Activated T-cell treated with anti-CD3 and anti-CD28 coated beads, Interleukin-2, amount 50 U/mL, for 72 hours (primary cell): ENCODE measurements at places on chromosomes 4 and X. TPM values are rescaled to one million over a fixed set of nuclear protein-coding genes. Genes with fewer than 3 reads are reported as not detected.

DNA sequence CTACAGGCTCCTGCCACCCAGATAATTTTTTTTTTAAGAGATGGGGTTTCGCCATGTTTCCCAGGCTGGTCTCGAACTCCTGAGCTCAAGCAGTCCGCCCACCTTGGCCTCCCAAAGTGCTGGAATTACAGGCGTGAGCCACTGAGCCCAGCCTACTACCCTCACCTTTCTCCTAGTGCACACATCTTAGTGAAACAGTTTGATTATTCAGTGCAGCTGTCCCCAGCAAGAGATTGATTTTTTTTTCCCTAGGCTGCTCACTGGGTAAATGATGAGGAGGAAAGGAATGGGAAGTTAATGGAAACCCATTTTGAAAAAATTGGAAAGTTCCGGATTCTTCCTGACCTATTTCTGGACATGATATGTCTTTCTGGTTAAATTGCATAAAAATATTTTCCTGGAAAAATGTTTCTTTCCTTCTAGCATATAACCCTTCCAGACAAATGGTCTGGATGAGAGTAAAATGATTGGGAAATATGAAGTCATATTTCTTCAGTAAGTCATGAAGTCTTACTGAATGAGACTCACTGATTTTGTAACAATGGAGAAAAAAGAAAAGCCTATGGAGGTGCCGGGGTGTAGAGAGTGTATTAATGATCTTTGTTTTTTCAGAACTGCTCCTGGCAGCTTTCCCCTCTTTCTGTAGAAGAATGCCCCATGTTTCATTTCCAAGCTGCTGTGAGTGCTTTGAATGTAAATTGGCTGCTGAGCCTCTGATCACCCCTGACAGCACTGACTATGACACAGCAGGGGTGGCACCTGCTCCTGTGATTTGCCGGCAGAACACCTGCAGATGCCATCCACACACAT is 19.5 kb upstream of the ZNF41 start:
- DNase-seq, result no peak

Gene SRPK3
- not detected for total RNA-seq

Gene SMR3A
- not detected for total RNA-seq

Gene GAGE12E
- not detected for total RNA-seq
